ENCODE measurements at places on chromosomes 12 and 14.
A peak's percentile ranks its signal among the peaks of the same experiment; 100 is the strongest.

- no peaks in the 10 kb centered on the region for H3K36me3 ChIP-seq
- H3K4me3 ChIP-seq = no peak overlapping the region
- H3K27ac ChIP-seq = no peak overlapping the region
- H3K27me3 ChIP-seq = no peaks in the 10 kb centered on the region
- no peak for DNase-seq
Measured at GRCh38 chr14:36684946-36685345, 23.3 kb downstream of the PAX9 start.

- no peaks in the 10 kb centered on the region for H3K27me3 ChIP-seq
- no peaks in the 10 kb centered on the region for H3K36me3 ChIP-seq
- H3K27ac ChIP-seq = no peak overlapping the region
- peaks cover 8% of the 10 kb centered on the region for H3K4me1 ChIP-seq
- DNase-seq = no peak
Measured at GRCh38 chr12:51874000-51874399, 13.9 kb upstream of the ANKRD33 start.

GRCh38 chr12:17992002-17992656, 97.9 kb downstream of the RERGL start:
- H3K27ac ChIP-seq = no peak overlapping the region
- no peaks in the 10 kb centered on the region for H3K27me3 ChIP-seq
- H3K4me3 ChIP-seq = no peak overlapping the region
- no peaks in the 10 kb centered on the region for H3K36me3 ChIP-seq
- no peak for DNase-seq

DNA sequence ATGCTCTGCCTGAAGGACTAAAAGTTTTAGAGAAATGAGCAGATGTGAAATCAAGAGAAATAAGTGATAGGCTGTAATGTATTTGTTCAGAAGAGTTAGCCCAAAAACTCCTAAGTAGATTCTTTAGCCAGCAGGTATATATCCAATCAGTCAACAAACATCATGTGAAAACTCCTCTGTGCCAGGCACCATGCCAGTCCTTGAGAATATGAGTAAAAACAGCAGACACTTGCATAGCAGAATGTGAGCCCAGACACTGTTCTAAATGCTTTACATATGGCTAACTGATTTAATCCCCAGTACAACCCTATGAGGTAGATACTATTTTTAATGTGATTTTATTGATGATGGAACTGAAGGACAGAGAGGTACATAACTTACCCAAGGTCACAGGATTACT, 329.8 kb downstream of the PAWR start:
- no peaks in the 10 kb centered on the region for H3K36me3 ChIP-seq
- H3K4me1 ChIP-seq = no peaks in the 10 kb centered on the region
- H3K4me3 ChIP-seq = no peak overlapping the region
- no peak overlapping the region for H3K27ac ChIP-seq
- no peak for DNase-seq

DNA sequence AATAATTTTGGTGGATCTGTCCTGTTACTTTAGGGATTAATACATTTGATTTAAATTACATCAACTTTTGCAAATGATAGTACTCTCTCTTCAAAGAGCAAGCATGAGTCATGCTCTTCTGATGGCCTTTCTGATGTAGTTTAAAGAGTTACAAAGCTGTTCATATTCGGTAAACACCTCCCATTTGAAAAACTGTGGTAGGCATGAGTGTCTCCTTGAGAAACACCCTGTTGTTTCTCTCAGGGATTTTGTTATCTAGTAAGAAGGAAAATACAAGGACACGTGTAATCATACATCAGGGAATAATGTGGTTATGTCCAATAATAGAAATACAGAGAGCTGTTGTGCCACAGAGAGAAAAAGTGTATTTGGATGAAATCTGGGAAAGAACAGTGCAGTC, 53.3 kb upstream of the E2F7 start:
- no peak overlapping the region for H3K27ac ChIP-seq
- H3K27me3 ChIP-seq = no peaks in the 10 kb centered on the region
- H3K4me3 ChIP-seq = no peak overlapping the region
- H3K36me3 ChIP-seq = no peaks in the 10 kb centered on the region
- H3K4me1 ChIP-seq = no peaks in the 10 kb centered on the region
- no peak for DNase-seq

GRCh38 chr12:109914461-109914860, 14.4 kb downstream of the TCHP start:
- H3K4me1 ChIP-seq = no peaks in the 10 kb centered on the region
- DNase-seq = no peak
- H3K4me3 ChIP-seq = no peak overlapping the region
- no peak overlapping the region for H3K27ac ChIP-seq

GRCh38 chr12:99804715-99805114, 157.2 kb downstream of the GARIN6 start:
- no peaks in the 10 kb centered on the region for H3K36me3 ChIP-seq
- H3K4me1 ChIP-seq = no peaks in the 10 kb centered on the region
- no peak overlapping the region for H3K27ac ChIP-seq
- H3K27me3 ChIP-seq = no peaks in the 10 kb centered on the region
- DNase-seq = no peak

GRCh38 chr12:50573271-50573670, 68.5 kb downstream of the DIP2B start:
- H3K4me3 ChIP-seq = no peak overlapping the region
- no peak overlapping the region for H3K27ac ChIP-seq
- DNase-seq = no peak

- peak overlapping the region; percentile 8 for H3K27ac ChIP-seq
- H3K36me3 ChIP-seq = peaks cover 16% of the 10 kb centered on the region
- H3K27me3 ChIP-seq = no peaks in the 10 kb centered on the region
- DNase-seq = peak; percentile 72
- H3K4me1 ChIP-seq = peaks cover 68% of the 10 kb centered on the region
Measured at GRCh38 chr12:123237646-123238329, 4.6 kb downstream of the MTRFR start.

- no peaks in the 10 kb centered on the region for H3K36me3 ChIP-seq
- H3K4me3 ChIP-seq = no peak overlapping the region
- no peaks in the 10 kb centered on the region for H3K27me3 ChIP-seq
Measured at GRCh38 chr12:65414526-65414925, 136.0 kb downstream of the MSRB3 start.

- peak; percentile 53 for DNase-seq
- peak overlapping the region; percentile 41 for H3K27ac ChIP-seq
- peak overlapping the region; percentile 76 for H3K4me3 ChIP-seq
- H3K4me1 ChIP-seq = peaks cover 14% of the 10 kb centered on the region
Measured at GRCh38 chr14:52553002-52553670, 500 bp downstream of the GPR137C start.

GRCh38 chr14:30974628-30975027, 50.8 kb upstream of the AP4S1 start:
- H3K36me3 ChIP-seq = no peaks in the 10 kb centered on the region
- DNase-seq = no peak
- no peak overlapping the region for H3K27ac ChIP-seq
- no peaks in the 10 kb centered on the region for H3K4me1 ChIP-seq
- no peaks in the 10 kb centered on the region for H3K27me3 ChIP-seq

GRCh38 chr12:114776731-114777442, 92.9 kb upstream of the TBX3 start:
- H3K36me3 ChIP-seq = no peaks in the 10 kb centered on the region
- no peak overlapping the region for H3K27ac ChIP-seq
- no peaks in the 10 kb centered on the region for H3K4me1 ChIP-seq
- no peak for DNase-seq

DNA sequence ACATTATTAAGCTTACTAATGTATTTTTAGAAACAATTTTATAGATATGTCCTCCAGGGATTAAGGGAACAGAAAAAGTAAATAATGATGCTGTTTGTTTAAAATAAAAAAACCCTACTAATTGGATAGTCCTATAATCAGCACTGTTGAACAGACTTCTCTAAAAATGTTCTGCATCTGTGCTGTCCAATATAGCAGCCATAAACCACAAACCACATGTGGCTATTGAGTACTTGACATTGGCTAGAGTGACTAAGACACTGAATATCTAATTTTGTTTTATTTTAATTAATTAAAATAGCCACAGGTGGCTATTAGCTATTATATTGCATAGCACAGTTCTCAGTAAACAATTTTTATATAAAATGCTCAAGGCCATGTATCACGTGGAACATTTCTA, 210.4 kb downstream of the DPY19L2 start:
- H3K4me1 ChIP-seq = no peaks in the 10 kb centered on the region
- no peaks in the 10 kb centered on the region for H3K36me3 ChIP-seq
- no peak overlapping the region for H3K27ac ChIP-seq
- H3K27me3 ChIP-seq = no peaks in the 10 kb centered on the region
- H3K4me3 ChIP-seq = no peak overlapping the region
- DNase-seq = no peak

DNA sequence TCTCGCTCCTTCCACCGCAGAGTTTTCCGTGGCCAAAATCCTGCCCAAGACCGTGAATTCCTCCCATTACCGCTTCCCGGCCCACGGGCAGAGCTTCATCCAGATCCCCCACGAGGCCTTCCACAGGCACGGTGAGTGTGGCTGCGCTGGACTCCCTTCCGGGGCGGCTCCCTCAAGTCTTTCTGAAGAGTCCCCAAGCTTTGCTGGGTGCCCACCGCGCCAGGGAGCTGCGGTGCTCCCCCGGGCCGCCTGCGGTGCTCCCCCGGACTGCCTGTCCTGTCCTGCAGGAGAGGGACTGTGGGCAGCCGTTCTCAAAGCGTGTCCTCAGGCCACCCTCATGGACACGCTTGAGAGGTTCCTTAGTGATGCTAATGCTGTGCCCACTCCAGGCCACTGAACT, 50.5 kb downstream of the ADGRD1 start:
- no peak overlapping the region for H3K4me3 ChIP-seq
- no peaks in the 10 kb centered on the region for H3K36me3 ChIP-seq
- DNase-seq = no peak

DNA sequence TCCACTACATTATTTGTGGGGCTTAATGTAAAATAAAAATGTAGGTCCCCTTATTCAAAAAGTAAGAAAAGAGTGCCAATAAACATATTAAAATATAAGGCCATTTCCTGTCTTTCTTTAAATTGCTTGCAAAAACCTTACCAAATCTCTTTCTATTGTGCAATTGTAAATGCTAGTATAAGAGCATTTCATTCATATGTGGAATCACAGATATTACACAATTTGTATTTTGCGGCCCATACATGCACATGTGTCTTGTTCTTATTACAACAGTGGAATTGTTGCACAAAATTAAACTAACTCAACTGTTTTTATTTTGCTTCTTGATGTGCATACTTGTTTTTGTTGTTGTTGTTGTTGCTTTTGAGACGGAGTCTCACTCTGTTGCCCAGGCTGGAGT, 20.1 kb upstream of the CRADD start:
- no peak for DNase-seq
- no peaks in the 10 kb centered on the region for H3K27me3 ChIP-seq
- H3K4me3 ChIP-seq = no peak overlapping the region
- no peak overlapping the region for H3K27ac ChIP-seq

DNA sequence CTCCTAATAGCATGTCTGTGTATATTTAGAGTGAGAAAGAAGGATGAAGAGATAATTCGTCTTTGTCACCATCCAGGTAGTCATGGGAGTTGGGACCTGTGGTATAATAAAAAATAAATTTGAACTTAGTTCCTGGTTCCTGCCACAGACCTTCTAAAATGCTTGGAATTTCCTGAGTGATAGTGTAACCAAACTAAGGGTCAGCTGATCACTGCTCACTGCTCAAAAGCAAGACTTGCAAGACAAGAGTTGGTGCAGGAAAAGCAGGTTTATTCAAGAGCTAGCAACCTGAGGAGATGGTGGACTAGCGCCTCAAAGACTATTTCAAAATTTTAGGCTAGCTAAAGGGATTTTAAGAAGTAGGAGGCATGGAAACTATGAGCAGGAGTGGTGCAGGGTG, 19.1 kb downstream of the ANG start:
- H3K27ac ChIP-seq = no peak overlapping the region
- no peaks in the 10 kb centered on the region for H3K27me3 ChIP-seq
- no peak overlapping the region for H3K4me3 ChIP-seq
- H3K4me1 ChIP-seq = no peaks in the 10 kb centered on the region

GRCh38 chr12:80053051-80053790, 46.1 kb upstream of the OTOGL start:
- H3K27ac ChIP-seq = no peak overlapping the region
- no peaks in the 10 kb centered on the region for H3K27me3 ChIP-seq
- H3K4me3 ChIP-seq = no peak overlapping the region

DNA sequence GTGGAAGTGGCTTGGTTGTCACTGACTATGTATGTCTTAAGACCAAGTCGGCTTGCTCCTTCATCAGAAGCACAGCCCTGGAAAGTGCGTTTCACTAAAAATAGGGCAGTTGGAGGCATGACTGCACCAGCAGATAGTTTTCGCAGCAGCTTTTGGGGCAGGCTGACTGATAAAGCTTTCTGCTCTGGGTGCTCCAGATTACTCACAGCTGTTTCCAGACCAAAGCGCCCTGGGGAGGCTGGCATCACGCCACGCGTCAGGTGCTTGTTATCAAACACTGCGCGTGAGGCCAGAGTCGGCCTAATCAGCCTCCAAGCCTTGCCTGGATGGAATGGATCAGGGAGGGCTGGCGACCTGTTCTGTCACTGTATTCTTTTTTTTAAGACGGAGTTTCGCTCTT, 13.3 kb upstream of the LRRC10 start:
- H3K27me3 ChIP-seq = no peaks in the 10 kb centered on the region
- no peaks in the 10 kb centered on the region for H3K4me1 ChIP-seq
- no peaks in the 10 kb centered on the region for H3K36me3 ChIP-seq
- no peak overlapping the region for H3K4me3 ChIP-seq
- H3K27ac ChIP-seq = no peak overlapping the region

DNA sequence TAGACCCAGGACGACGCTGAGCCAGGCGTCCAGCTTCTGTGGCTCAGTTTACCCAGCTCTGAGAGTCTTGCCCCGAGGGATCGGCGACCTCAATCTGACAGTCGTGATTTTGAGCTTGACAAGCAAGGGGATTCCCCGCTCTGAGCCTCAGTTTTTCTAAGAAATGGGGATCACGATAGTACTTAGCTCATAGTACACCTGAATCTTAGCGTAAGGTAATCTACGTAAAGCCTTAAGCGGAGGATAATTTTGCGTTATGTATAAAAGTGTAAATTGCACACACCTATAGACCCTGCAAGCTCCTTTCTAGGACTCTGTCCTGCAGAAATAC, 285 bp downstream of the MVK start:
- peak overlapping the region; percentile 67 for H3K4me3 ChIP-seq
- peak overlapping the region; percentile 3 for H3K27ac ChIP-seq
- H3K36me3 ChIP-seq = peaks cover 8% of the 10 kb centered on the region
- H3K27me3 ChIP-seq = no peaks in the 10 kb centered on the region
- DNase-seq = no peak
- peaks cover 21% of the 10 kb centered on the region for H3K4me1 ChIP-seq

DNA sequence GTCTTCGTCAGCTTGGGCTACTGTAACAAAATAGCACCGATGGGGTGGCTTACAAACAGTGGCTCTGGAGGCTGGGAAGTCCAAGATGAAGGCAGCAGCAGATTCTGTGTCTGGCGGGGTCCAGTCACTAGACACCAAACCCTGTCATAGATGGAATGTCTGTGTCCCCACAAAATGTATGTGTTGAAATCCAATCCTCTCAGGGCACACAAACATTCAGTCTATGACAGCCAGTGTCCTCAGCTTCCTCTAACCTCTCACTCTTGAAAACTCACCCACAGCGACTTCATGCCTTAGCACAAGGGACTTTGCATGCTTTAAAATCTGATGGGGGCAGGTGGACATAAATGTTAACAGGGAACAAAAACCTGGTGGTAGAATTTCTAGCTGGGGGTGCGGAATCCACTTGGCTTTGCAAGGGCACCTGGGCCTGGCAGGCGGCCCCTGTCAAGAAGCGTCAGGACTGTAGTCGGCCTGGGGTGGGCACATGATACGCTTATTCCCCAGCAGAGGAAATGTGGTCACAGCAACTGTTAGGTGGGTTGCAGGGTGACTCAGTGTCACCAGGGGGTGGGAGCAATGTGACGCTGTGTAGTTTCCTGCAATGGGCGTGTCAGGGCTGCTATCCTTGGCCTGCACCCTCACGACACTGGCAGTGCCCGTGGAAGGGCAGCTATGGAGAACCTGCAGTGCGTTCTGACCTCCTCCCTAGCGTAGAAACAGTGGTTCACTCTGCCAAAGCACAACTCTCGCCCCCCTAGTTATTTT, 17.7 kb downstream of the RIN3 start:
- no peaks in the 10 kb centered on the region for H3K27me3 ChIP-seq
- H3K36me3 ChIP-seq = peaks cover 5% of the 10 kb centered on the region
- H3K27ac ChIP-seq = peak overlapping the region; percentile 77
- peaks cover 15% of the 10 kb centered on the region for H3K4me1 ChIP-seq
